ENCODE measurements at places on chromosomes 6 and 20.

- no peak for DNase-seq
Measured at GRCh38 chr6:159506048-159506447, 187.0 kb downstream of the SOD2 start.

DNA sequence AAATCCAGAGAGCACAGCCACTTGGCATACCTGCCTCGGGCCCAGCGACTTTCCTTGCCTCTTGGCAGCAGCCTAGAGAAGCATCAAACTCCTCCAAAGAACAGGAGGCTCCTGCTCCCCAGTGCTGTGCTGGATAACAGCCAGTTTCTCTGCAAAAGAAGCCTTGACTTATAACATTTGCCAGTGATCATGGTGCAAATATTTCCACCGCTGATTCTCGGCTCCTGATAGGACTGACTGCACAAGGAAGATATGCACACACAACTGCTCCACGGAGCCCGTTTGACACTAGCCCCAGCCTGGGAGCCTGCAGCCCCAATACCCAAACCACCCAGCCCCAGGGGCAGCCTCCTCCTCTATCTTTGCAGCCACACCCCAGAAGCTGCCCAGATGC lies 17.5 kb downstream of the ACSS1 start:
- DNase-seq: no peak

- DNase-seq: no peak
Measured at GRCh38 chr6:31386977-31387376, 16.4 kb upstream of the MICA start.

DNA sequence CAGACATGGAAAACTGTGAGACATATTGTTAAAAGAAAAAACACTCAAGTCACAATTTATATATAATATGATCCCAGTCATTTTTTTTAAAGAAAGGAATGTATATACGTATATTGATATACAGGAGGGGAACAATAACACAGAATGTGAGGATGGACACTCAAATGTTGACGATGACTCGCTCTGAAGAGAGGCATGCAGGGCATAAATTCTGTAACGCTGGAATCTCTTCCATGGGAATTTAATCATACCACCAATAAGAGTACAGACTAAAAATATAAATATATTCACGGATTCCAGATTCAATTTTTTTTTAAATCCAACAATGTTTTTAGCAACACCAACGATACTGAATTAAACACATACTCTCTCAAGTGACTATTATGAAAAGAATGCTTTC lies 106.9 kb upstream of the CCDC28A start:
- no peak for DNase-seq

DNA sequence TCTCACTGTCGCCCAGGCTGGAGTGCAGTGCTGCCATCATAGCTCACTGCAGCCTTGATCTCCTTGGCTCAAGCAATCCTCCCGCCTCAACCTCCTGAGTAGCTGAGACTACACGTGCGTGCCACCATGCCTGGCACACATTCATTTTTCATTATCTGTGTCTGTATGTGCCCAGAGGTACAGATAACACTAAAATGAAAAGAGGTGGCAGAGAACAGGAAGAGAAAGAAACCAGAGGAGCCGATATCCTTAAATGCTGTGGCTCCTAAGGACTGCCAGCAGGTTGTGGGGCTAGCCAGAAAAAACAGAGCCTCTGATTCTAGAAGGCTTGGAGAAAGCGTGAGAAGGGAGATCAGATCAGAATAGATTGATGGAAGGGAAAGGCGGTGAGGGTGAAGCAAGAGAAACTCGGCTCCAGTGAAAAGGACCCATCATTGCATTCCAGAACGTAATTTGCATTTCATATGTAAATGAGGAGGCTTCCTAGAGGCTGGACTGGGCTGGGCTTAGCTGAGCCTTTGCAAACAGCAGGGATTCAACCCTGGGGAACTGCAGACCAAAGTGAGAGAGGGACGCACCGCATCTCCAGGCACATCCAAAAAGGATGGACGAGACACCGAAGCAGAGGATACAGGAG lies 64.2 kb downstream of the GCNT2 start:
- no peak for DNase-seq

DNA sequence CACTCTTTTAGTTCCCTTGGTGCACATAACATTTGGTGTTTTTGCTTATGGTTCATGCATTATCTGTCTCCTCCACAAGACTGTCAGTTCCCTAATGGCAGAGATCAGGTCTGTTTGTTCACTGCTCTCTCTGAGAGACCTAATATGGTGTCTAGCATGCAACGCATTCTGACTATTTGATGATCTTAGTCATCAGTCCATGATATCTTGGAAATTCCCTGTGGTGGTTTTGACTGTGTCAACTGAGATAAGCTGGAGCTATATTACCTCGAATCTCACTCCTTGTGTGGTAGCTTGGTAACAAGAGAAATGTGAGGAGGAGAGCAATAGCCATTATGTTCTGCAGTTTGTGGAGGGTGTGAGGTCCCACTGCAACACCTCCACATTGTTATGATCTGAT lies 229.8 kb downstream of the FRK start:
- DNase-seq: no peak

DNA sequence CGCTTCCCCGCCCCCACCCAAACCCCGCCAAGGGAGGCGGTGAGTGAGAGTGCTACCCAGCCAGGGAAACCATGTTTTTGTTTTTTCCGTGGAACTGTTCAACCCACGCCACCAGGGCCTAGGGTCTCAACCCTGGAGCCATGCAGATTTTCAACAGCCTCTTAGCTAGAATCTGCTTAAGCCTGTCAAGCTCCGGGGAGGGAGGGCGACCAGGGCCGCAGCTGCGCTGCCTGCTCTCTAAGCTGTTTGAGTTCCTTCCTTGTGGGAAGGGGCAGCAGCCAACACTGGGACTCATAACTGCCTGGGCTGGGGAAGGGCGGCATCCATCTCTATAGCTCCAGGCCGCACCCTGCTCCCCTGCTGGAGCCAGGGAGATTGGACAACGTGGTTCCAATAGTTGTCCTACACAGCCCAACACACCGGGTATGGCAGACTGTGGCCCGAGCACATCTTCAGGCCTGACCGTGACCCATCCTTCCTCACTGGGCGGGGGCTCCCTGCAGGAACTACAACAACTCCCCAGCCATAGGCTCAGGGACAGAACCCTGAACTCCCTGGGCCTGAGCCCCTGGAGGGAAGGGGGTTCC lies 1065.7 kb upstream of the MANEA start:
- no peak for DNase-seq

DNA sequence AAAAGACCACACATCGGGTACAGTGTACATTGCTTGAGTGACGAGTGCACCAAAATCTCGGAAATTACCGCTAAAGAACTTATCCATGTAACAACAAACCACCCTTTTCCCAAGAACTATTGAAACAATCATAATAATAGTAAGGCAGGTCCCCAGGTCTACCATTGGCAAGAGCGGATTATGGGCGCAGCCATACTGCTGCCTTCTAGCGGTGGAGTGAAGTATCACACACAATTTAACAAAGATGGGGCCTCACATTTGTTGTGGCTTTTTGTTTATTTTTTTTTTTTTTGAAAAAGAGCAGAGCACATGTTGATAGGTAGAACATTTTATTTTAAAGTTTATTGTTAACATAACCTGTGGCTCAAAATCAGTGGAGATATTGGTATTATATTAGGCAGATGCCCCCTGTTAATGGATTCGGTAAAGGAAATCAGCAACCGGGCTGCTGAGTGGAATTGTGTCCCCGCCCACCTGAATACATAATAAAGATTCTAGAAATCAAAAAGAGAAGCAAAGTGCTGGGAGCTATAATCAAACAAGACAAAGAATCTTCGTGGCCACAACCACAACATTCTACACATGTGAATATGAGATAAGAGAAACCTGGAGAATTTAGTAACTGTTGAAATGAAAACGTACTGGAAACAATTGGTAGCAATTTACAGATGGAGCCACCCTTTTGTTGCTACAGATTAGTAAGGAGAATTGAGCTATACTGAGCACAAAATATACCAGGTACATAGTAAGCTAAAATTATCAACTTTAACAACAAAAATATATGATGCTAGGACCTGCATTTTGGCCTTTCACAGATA lies 94.2 kb upstream of the EXOC2 start:
- no peak for DNase-seq

DNA sequence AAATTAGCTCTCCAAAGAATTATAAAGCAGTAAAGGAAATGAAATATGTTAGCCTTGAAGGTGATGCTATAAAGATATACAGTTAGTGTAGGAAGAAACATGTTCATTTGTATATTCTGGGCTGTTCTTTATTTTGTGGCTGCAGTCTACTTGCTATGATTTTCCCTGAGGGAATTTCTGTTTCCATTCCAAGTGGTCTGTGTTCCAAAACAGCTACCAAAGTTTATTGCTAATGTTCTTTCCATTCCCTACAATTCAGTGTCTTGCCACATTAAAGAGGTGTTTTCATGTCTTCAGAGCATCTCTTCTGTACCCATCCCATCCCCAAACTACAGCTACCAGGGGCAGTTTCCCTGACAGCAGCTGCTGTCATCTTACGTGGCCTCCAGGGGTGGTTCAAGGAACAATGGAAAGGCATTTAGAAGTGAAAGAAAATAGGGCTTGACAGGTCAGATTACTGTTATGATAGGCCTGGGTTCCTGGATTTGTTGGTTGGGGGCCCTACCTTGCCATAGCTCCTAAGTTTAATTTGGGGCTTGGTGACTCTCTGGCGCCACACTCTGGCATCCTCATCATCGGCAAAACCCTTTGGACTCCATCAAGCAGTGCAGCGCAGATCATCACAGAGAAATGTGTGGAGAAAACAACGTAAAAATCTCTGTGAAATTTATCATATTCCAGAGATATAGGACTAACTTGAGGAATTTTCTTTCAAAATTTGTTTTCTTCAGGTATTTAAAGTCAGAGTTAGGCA lies 33.8 kb upstream of the AIG1 start:
- peak; percentile 3 for DNase-seq

DNA sequence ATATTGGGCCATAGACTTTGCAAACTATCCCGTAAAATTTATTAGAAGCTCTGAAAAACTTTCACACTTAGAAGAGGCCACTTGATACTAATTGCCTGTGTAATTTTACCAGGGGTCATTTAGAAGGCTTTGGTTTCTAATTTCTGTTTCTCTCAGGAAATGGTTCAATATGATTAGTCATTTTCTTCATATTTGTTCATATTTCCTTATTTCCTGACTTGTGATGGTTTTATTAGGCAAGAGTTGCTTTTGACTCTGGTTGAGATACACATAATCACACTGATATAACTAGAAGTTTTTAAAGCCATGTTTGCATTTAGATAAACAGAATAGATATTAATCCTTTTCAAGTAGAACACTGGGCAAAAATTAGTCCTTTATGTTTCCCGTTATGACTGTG lies 11.8 kb upstream of the HBS1L start:
- no peak for DNase-seq

GRCh38 chr6:5205877-5206850 lies 54.6 kb downstream of the LYRM4 start:
- no peak for DNase-seq

- no peak for DNase-seq
Measured at GRCh38 chr6:158897236-158897635, 78.1 kb upstream of the EZR start.

DNA sequence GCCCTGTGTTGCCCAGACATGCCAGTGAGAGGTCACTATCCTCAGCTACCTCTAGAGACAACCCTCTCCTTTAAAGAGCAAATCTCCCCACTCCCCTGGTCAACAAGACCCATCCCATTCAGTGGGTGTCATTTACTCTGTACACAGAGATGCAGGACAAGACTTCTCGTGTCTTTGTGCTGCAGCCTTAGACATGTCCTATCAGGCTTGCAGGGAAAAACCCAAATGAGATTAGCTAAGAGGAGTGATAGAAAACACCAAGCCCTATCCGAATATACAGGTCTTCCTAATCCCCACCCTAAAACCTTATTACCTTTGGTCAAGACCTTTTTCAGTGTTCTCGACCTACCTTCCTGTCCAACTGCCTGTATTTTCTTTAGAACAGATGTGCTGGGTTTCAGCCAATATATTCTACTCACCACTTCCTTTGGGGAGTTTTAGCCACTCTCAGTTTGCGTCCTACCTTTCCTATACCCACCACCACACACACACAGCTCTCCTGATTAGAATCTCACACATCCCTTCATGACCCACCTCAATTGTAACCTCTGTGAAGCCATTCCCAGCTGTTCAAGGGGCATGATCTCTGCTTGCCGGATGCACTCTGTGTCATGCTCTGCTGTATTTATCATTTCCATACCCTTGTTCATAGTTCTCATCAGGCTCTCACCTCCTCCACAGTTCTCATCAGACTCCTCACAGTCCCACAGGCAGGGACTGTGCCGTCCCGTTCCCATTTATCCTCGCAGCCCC lies 39.7 kb downstream of the TRAM2 start:
- DNase-seq: no peak

DNA sequence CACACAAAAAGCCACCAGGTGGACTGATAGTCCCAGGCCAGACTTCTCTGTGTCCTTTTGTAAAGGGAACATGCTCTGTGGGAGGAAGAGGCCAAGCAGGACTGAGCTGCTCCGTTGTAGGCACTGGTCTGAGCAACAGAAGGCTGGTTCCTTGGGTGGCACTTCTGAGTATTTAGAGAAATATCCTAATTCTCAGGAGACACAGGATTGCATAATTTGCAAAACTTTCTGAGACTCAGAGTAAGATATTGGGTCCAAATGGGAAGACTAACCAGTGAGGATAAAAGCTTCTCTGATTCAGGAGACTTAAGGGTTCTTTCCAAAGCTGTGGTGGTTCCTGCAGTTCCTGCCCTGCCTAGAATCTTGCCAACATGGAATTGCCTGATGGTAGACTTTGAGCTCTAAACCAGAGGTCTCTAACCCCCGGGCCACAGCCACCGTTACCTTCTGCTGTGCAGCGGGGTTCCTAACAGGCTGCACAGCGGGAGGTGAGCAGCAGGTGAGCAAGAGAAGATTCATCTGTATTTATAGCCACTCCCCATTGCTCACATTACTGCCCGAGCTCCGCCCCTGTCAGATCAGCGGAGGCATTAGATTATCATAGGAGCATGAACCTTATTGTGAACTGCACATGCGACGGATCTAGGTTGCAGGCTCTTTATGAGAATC lies 107.0 kb downstream of the OLIG3 start:
- no peak for DNase-seq

DNA sequence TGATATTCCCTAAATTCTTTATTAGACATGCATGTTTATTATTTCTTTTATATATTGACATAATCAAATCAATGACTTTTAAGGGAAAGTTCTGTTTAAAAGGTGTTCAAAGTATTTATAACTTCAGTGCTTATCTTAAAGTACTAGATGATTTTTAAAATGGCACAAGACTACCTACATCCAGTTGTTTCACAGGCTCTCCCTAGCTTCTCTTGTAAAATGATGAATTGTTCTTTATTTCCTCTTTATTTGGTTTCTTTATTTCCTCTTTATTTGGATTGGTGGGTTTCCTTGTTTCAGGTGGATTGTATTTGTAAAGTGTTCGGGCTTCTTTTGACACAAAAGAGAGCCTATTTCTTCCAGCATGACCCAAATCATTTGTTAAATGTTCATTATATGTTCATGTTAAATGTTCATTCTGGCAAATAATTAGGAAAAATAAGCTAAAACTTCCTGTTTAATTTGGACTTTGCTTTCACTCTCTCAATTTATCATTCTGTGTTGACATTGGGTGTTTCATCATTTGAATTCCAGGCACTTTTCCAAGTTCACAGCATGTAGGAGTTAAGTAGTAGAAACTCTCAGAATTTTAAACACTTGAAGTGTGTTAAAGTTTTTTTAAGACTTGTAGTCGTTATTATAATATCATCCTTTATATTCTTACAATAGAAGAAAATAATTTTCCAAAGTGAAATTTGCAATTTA lies 24.6 kb downstream of the MLIP start:
- peak; percentile 12 for DNase-seq

- DNase-seq: no peak
Measured at GRCh38 chr6:44489910-44490604, 102.6 kb downstream of the CDC5L start.

GRCh38 chr6:37637562-37638413 lies 59.9 kb downstream of the MDGA1 start:
- DNase-seq: no peak

- no peak for DNase-seq
Measured at GRCh38 chr6:34496103-34496685, 30.3 kb downstream of the PACSIN1 start.
